Glomerular endothelial cell (primary cell): ENCODE measurements at places on chromosomes 13 and 19.

DNA sequence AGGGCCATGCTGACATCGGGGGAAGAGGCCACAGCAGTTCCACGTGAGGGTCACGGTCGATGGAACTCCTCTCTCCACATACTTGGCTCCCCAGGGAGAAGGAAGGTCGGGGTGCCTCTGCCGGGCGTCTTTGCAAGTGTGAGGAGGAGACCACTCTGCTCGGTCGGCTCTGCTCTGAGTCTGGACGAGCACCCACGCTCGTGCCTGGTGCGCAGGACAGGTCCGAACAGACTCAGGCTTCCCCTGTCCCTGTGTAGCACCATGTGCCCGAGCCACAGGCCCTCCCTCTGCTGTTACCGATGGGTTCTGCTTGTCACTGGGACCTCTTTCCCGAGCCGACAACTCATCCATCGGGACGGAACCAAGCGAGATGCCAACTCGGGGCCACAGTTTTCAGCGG lies 35.1 kb downstream of the TMEM255B start:
- DNase-seq = no peak

GRCh38 chr13:110881839-110882627 lies 32.8 kb downstream of the ANKRD10 start:
- DNase-seq = no peak

DNA sequence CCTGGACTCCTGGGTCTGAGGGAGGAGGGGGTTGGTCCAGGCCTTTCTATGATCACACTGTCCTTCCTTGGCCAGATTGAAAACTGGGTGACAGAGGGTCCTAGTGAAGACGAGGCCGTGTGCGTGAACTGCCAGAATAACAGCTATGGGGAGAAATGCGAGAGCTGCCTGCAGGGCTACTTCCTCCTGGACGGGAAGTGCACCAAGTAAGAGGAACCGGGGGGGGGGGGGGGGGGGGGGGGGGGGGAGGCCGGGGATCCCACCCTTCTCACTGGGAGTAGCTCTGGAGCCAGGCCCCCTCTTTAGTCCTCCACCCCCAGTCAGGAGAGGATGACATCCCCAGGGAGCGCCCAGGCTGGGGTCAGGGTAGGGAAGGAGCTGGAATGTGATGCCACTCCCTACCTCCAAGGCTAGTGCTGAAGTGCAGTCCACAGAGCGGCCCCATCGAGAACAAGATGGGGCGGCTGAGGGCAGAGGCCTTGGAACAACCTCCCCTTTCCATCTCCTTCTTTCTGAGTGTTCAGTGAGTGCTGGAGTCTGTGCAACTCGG lies 19.4 kb downstream of the CNFN start:
- DNase-seq = no peak

- no peak for DNase-seq
Measured at GRCh38 chr13:93655154-93655553, 428.5 kb downstream of the GPC6 start.

DNA sequence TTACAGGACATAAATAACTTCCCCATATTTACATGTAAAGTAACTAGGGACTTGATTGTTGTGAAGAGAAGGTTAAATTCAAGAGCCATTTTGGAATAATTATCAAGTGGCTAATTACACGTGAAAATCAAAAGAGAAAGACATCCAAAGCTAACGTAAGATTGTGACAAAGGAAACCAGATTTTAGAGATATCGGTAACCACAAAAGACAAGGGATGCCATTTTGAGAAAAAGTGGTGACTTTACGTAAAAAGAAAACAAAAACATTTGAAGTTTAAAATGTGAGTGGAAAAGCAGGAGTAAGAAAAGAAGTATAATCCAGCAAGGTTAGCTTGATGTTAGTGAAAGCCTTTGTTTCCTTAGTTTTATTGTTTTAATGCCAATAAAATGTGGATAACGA lies 10.9 kb upstream of the VWA8 start:
- no peak for DNase-seq

DNA sequence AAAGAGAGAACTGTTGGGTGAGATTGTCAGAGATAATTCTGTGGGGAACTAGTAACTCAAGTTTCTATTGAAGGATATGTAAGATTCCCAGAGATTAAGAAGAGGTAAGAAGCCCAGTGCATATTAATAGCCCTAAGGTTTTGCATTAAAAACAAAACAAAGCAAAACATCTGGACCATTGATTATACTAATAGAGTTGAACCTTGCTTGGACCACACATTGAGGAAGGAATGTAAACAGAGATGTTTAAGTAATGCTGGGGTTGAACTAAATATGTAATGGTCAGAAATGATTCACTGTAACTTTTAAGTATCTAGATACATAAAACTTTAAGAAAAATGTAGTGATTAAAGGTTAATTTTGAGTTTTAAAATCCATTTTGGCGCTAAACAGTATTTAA lies 1770.0 kb downstream of the PCDH9 start:
- DNase-seq = no peak

DNA sequence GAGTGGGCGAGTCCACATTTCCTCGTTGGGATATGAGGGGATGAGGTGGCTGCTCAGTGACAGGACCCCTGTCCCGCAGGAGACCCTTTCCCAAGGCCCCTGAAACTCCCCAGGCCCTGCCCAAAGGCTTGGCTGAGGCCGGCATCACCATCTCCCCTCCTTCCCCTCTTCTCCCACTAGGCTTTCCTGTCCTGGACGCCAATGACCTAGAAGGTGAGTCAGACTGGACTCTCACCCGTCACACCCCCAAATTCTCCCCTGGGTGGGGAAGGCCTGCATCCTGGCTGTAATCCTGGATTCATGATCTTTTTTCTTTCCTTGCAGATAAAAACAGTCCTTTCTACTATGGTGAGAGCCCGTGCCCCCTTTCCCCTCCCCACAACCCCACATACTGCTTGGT lies 5.3 kb downstream of the FXYD3 start:
- DNase-seq = no peak

GRCh38 chr13:59770451-59770850 lies 393.3 kb downstream of the DIAPH3 start:
- DNase-seq = no peak

- no peak for DNase-seq
Measured at GRCh38 chr13:51343475-51343874, 4.0 kb downstream of the SERPINE3 start.

DNA sequence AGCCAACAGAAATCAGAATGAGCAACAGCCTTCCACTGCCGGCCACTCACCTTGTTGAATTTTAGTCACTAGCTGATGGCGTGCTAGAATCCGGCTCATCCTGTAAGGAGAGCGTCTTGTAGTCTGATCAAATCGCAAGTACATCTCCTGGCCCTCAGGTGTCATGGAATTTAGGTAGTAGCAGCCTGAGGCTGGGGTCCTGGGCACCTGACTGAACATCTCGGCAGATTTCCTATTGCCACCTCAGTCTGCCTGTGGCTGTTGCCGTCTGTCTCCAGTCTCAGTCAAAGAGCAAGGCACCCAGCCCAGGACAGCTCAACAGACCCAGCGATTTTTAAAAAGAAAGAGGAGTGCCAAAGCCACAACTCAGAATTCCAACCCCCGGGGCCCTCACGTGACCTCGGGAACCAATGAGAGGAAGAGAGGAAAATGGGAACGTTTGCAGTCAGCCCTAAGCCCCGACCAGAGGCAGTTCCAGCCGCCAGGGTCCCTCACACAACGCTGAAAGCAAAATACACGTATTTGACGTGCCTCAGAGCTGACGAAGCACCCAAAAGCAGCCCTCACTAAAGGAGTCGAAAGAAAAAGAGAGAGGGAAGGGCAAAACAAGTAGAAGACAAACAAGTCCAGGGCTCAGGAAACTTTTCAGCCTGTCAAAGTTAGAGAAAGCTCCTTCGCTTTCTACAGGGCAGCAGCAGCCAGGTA lies at the start of gene STARD13:
STARD13 (minus strand) TSS at position 336 of the 705 bp plus-strand sequence; CDS start at position 219, 117 bp downstream.
- DNase-seq = peak; percentile 93

- DNase-seq = no peak
Measured at GRCh38 chr19:37817180-37817981, 38.0 kb upstream of the ZNF573 start.

DNA sequence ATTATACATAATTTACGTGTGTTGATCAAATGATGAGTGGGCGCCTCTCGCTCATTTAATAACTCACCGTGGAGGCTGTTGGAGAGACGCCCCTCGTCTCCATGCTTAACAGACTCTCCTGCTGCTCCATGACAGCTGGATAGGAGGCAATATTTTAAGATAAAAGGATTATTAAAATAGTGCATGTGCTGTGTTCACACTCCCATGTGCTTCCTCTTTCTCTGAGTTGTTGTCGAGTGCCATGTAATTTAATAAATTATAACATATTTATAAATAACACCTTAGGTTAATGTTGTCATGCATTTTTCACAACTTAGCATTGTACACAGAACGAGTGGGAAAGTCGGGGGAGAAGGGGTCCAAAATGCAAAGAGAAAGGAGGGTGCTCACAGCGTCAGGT lies 161.4 kb upstream of the TSHZ3 start:
- no peak for DNase-seq

DNA sequence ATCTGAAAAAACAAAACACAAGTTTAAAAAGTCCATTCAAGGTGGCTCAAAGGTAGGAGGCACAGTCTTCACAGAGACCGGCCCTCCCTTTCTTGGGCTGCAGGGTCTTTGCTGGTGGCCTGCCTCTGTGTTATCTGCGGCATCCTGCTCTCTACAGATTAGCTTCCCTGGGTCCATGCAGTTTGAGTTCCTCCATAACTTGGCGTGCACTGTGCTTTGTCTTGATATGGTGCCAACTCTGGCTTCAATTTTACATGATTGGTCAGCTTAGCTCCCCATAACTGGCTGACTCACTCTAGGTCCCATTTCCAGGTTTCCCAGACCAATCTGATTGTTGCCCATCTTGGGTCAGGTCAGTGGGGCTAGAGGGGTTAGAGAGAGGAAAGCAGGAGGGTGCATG lies 41.8 kb downstream of the TPT1 start:
- no peak for DNase-seq

DNA sequence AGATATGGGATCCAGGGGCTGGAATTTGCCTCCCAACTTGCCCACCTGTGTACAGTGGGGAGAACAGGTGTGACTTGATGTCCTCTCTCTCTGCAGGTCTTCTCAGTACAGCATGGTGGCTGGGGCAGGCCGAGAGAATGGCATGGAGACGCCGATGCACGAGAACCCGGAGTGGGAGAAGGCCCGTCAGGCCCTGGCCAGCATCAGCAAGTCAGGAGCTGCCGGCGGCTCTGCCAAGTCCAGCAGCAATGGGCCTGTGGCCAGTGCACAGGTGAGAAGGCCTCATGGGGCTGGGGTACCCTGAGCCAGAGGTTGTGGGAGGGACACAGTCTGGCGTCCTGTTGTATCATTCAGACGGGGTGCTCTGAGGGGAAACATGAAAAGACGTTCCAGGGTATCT lies 3.0 kb downstream of the LENG8 start:
- DNase-seq = no peak

DNA sequence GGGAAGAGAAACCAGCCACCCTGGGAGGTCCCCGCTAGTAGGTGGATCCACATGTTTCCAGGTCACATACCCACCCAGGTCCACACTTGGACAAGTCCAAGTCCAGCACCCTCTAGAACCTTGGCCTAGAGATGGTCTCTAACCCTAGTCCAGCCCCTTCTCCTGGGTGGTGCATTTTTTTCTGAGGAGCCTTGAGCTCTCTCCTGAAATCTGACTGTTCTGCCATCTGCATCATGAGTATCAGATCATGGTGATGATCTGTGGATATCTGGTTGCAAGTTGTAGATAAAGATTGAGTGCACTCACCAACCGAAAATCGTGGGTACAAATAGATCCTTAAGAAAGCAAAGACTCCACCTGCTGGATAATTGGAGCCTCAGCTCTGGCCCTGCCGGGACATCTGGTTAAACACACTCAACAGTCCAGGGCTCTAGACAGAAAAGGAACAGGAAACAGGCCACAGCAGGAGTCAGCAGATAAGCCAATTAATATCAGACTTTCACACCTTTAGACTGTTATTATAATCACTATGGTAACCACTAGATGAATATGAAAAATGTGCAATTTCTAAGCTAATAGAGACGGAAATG lies 41.1 kb downstream of the GPR12 start:
- DNase-seq = peak; percentile 55

DNA sequence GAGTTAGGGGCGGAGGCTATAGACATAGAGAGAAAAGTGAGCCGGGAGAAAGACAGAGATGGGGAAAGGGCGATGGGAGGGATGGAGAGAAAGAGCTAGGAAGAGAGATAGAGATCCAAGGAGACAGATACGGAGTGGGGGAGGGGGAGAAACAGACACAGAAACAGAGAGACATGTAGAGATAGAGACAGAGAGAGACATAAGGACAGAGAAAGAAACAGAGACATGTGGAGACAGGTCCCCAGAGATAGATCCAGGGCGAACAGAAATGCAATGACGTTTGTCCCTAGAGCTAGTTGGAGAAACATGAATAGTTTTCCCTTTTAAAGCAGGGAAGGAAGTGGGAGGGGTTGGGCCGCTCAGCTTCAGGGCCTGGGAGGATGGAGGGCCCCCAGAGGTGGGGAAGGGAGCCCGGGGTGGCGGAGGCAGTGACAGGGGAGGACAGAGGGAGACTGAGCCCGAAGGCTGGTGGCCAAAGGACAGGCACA lies 4.6 kb downstream of the PPP1R14A start:
- no peak for DNase-seq

DNA sequence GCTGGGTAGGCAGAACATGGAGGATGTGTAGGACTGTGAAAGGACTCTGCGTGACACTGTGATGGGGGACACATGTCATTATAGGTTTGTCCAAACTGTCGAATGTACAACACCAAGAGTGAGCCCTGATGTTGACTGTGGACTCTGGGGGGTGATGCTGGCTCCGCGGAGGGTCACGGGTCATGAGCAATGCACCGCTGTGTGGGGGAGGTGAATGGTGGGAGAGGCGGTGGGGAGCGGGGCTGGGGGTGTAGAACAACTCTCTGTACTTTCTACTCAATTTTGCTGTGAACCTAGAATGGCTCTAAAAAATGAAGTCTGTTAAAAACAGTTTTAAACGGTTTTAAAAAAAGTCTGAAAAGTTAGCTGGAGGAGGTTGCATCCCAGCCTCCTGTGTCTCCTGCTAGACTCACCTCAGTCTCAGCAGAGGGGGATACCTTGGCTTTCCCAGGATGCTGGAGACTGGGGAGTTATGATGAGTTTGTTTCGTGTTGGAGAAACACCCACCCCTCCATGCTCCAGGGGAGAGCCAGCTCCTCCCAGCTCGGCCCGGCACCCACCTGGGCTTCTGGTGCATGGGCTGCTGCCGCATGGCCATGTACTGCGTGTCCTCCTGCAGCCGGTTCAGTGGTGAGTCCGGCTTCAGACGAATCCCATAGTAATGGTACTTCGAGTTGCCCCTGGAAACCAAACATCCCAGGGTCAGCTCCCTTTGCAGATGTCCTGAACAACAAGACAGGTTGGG lies 34.7 kb upstream of the RANBP3 start:
- DNase-seq = no peak

DNA sequence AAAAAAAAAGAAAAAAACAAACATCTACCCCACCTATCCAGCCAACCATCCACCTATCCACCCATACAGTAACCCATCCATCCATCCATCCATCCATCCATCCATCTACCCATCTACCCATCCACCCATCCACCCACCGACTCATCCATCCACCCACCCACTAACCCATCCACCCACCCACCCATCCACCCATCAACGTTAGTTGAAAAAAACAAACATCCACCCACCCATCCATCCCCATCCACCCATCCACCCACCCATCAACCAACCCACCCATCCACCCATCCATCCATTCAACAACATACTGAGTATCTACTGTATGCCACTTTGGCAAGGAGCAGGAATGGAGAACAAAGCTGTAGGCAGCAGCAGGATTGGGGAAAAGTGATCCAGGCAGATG lies 6.1 kb upstream of the AP3D1 start:
- no peak for DNase-seq

- DNase-seq = no peak
Measured at GRCh38 chr13:71879129-71879535, 12.1 kb upstream of the DACH1 start.
